Activated T-helper 1 cell treated with Interleukin-2 at 50 U/mL for 16 hours (primary cell): ENCODE measurements at places on chromosomes 12 and 14.
A peak's percentile ranks its signal among the peaks of the same experiment; 100 is the strongest.

- no peak for DNase-seq
These were observed 379.8 kb downstream of the DPF3 start for GRCh38 chr14:72513965-72514659.

GRCh38 chr12:130936561-130936960, 17.1 kb upstream of the ADGRD1 start:
- no peak for DNase-seq

DNA sequence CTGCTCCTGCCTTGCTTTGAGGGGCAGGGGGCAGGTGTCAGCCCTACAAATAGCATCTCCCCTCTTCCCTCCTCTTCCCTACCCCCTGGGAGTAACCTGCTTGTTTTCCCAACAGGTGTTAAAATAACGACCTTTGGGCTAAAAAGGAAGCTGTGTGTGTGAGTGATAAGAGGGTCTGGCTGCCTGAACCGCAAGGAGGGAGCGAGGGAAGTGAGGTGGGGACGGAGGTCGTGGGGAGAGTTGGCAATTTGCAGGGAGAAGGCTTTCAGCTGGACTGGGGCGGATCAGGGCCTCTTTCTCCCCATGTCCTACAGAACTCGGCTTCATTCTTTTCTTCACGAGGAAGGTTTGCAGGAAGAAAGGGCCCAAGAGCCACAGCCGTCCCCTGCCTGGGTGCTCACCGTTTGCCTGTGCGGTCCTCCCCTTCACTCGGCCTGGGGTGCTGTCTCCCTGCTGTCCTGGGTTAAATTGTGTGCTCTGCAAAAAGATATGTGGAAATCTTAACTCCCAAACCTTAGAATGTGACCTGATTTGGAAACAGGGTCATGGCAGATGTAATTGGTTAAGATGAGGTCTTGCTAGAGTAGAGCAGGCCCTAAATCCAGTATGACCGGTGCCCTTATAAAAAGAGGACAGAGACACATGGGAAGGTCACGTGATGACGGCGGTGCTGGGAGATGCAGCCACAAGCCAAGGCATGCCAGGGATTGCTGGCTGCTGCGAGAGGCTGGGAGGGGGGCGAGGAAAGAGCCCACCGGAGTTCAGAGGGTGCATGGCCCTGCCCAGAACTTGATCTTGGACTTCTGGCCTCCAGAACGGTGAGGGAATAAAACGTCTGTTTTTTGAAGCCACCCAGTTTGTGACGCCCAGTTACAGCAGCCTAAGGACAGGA, 38.7 kb upstream of the NCOR2 start:
- DNase-seq: no peak

GRCh38 chr14:50531595-50532501, 521 bp downstream of the MAP4K5 start:
- DNase-seq: peak; percentile 12

GRCh38 chr14:71410578-71411284, 503.5 kb downstream of the PCNX1 start:
- no peak for DNase-seq

DNA sequence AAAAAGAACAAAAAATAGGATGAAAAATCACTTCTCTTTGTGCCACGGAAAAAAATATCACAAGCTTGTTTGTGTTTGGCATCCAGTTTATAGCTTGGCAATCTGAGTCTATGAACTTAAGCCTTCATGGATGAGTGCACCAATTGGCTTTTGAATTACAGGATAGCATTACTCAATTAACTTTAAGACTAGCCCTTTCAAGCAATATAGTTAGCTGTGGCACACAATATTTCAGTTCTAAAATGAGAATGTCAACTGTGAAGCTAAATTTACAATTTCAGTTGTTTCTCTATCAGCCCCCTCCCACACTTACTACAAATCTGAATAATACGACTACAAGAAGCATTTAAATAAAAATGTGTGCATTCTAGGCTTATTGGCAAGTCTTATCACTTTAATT, 8.3 kb downstream of the RERG start:
- no peak for DNase-seq

DNA sequence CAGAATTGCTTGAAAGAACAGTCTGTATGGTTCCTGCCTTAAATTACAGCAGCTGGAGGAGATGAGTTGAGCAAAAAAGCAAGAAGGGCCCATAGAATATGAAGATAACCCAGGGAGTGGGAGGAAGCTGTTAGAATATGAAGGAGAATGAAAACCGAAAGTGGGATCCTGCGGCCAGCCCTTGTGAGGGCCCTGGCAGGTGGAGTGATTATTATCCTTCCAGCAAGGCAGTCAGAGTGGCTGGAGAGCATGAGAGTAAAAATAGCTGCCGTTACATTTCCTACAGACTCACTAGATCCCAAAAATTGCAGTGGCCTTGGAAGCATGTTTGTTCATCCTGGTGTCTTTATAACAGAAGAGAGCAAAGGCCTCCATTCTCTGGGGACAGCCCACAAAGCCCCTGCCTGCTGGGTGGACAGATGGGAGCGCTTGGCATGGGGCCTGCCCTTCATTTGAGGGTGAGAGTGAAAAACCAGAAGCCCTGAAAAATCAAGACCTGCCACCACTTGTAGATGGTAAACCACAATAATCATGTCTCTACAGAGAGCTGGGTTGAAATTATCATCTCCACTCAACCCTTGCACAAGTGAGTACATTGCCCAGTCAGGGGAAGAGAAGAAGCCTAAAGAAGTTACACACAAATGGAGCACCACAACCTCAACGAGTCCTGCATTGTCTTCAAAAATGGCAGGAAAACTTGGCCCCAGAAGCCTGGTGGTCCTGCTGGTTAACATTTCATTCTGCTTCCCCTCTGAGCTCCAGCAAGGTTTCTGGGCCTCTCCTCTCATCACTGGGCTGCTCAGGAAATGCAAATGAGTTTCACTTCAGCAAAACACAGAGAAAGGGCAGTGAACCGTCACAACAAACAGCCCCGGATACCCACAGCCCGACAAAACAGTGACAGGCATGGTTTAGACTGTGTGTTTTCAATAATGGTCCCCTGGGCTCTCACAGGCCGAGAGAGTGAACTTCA, 20.5 kb downstream of the ZDHHC22 start:
- peak; percentile 39 for DNase-seq

DNA sequence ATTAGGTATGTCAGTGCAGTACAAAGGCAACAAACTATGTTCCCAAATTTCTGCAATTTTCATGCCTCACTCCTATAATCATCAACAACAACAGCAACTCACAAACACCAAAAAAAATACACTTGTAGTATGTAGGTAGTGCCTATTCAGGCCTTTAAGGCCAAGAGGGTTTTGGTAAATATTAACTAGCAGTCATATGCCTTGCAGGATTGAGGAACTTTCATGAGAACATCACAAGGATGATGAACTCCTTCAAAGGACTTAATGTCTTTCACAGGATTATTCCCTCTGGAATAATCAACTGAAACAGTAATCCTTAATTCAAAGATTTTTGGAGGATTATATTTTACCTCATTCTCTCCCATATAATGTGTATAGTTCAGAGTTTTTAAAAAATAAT, 293.8 kb downstream of the NOVA1 start:
- DNase-seq: no peak

DNA sequence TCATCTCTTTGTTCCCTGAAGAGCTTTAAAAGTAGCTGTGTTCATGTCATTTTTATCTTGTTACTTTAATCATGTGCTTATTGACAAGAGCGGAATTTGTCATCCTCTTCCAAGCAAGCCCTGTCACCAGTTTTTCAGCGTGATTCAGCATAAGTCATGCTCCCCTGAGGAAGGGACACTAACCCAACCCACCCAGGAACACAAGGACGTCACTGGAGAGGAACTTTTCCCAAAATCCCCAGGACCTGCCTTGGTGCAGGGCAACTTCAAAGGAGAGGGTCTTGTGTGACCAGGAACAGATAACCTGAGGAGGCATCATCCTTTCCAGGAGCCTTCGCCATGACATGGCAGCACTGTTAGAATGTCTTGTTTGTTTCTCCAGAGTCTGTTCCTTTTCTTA, 107.1 kb upstream of the DIO3 start:
- DNase-seq: no peak

- DNase-seq: no peak
These were observed 215.4 kb downstream of the SLC41A2 start for GRCh38 chr12:104742551-104743201.

GRCh38 chr14:100803676-100804075, 22.2 kb upstream of the MEG3 start:
- no peak for DNase-seq

GRCh38 chr12:6840330-6840729, 395 bp upstream of the GNB3 start:
- no peak for DNase-seq

- peak; percentile 33 for DNase-seq
These were observed 3.4 kb downstream of the APOLD1 start for GRCh38 chr12:12788675-12789368.

GRCh38 chr12:1428671-1429070, 165.7 kb downstream of the FBXL14 start:
- DNase-seq: no peak

DNA sequence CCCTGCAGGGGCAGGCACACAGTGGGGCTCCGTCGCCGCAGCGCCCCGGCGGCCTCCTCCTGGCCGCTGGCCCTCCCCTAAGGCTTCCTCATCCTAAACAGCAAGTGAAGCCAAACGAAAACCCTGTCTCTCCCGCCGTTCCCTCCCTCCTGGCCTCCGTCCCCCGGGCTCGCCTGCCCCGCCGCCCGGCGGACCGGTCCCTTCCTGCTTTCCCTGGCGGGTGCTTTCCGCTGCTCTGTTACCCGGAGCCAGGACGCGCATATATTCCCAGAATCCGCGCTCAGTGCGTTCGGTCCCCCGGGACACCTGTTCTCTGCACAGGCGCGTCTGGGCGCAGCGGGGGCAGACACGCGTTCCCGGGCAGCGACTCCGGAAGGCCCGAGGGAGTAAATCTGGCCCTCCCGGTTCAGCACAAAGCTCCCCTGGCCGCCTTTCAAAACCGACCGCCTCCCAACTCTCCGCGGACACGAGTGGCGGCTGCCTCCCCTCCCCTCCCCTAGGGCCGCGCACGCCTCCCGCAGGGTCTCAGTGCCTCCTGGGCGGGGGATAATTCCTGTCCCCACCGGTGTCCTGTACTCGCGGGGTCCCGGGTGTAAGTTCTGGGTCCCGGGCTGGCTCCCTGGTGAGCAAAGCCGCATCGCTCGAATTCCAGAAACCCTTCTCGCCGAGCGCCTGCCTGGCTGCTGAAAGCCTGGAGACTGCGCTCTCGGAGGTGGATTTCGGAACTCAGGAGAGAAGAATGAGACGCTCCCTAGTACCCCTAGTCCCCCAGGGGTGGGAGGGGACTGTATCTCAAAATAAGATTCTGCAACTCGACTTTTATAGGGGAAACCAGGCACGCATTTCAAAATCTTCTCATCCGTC, 21.4 kb upstream of the CEP170B start:
- DNase-seq: no peak

DNA sequence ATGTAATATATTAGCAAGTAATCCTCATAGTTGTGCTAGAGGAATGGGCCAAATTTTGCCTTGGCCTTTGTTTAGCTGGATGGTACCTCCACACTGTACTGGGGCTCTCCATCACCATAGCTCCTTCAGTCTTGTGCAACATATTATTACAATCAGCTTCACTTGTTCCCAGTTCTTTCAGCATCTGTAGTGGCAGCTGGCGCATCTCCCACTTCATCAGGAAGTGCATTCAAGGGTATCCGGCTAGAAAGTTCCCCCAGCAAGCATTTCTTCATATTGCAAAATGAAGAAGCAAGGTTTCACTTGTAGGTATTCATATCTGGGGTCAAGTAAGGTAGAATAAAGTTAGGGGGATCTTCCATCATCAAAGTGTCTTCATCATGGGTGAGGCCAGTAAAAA, 123.7 kb downstream of the IGF1 start:
- DNase-seq: no peak

DNA sequence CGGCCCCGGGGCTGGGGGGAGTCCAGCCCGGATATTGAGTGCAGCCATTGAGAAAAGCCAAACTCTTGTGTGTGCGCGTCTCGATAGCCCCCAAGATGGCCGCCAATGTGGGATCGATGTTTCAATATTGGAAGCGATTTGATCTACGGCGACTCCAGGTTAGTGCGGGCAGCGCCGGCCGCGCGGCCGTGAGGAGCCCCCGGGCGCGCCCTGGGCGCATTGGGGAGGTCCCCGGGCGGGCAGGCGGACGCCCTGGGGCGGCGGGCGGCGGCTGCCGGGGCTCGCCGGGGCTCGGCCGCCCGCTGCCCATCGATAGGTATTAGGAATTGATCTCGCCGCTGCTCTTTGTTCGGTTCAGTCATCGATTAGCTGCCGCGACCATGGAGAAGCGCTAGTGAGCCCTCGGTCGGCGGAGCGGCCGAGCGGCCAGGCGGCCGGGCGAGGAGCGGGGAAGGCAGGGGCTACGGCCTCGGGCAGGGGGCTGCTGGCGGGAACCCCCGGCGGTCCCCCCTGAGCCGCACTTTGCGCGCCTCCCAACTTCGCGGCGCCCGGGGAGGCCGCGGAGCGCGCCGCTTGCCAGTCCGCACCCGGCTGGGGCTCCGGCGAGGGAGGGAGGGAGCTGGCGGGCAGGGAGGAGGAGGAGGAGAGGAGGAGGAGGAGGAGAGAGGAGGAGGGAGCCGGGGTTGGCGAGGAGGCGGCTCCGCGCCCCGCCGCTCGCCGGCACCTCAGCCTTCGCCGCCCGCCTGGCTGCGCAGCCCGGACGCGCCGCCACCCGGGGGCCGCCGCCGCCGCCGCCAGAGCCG, 113.9 kb upstream of the MYL2 start:
- no peak for DNase-seq

GRCh38 chr14:20809917-20810316, 7.3 kb upstream of the RNASE1 start:
- DNase-seq: no peak

DNA sequence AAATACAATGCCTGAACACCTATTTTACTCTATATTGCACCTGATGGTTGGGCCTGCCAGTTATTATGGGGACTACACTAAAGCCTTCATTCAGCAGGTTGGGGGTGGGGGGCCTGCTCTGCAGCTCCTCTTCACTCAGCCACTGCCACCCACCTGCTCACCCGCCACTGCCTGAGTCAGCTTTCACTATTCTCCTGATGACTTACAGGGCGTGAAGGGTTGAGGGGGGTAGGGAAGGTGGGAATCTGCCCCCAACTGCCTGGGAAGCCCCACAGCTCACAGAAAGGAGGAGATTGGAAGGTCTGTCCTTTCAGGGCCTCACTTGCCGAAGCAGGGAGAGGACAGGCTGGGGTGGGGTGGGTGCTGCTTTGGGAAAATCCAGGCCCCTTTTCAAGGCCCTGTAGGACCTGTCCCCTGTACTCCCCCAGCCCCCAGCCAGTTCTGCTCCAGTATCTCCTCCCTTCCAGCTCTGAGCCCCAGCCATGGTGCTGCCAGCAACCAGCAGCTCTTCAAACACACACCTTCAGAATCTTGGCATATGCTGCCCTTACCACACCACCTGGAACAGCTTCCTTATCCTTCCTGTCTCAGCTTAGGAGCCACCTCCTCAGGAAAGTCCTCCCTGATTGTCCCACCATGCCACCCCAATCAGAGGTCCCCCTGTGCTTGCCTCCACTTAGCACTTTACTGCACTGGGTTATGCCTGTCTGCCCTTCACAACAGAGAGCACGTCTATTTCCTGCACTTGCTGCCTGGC, 33.1 kb downstream of the IRF2BPL start:
- no peak for DNase-seq
